ENCODE measurements at places on chromosomes 2 and 18. TPM values are rescaled to one million over a fixed set of nuclear protein-coding genes. Genes with fewer than 3 reads are reported as not detected.
A peak's percentile ranks its signal among the peaks of the same experiment; 100 is the strongest.

CD302 gene
- total RNA-seq, result 18.1 TPM

CCDC148 gene
- 1.2 TPM for total RNA-seq

CCDC102B gene
- 30.9 TPM for total RNA-seq

MC2R gene
- 0.18 TPM for total RNA-seq

DNA sequence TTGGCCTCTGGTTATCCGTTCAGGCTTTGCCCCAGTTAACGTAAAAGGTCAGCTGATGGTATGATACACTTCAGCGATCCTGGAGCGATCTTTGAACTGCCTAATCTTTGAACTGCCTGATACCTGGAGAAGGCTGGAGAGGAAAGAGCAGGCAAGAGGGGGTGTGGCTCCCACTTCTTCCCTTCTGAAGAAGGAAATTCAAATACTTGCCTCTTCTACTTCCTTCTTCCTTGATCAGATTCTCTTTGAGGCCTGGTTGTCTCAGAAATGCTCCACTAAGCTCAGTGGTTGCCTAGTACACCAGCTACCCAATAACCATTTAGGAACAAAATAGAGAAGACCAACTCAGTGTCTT, 619 bp downstream of the GALM start:
- peak; percentile 39 for DNase-seq

GRCh38 chr2:173818285-173818684, 146.9 kb downstream of the SP3 start:
- DNase-seq, result no peak

DNA sequence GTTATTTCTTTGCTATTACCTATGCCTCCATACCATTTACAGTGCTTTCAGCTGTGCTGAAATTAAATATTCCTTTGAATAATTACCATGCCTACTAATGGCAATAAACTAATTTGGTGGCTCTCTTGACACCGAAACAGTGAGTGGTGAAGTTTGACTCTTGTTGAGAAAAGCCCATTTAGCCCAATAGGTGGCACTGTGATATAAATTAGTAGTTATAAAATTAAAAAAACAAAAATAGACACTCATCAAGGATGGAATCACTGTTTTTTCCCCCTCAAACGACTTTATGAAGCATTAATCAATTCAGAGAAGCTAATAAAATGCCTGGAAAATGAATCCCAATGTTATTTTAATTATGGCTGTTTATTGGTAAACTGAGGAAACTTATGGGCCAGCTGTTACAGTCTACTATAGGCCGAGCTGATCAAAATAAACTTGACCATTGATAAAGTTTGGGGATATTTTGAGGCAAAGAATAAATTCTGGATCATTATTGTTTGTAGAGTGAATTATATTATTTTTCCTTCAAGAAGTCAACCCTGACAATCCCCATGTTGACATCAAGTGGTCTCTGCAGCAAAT, 339.6 kb downstream of the TRIB2 start:
- DNase-seq, result peak; percentile 43

- DNase-seq, result no peak
Observed at GRCh38 chr2:98205889-98206288, 118.9 kb downstream of the VWA3B start.

DNA sequence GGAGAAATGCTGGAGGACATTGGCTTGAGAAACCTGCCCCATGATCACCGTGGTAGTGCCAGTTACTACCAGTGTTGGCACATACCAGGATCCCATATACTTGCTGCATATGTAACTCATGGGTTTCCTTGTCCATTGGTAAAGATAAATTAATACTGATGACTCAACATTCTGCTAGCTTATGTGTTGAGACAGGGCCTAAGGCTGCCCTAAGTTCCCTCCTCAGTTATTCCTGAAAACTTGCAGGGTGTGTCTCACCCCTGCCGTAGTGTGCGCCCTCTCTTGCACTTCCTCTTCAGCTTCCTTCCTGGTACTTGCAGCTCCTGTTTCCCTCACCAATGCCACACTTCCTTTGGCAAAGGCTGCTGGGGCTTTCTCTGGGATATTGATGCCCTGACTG, 4.3 kb upstream of the INO80C start:
- DNase-seq, result no peak

GRCh38 chr2:42268528-42269151, 92.4 kb downstream of the COX7A2L start:
- DNase-seq, result no peak
